ENCODE measurements at places on chromosomes 16 and 17.

- no peak for DNase-seq
These were observed 155.7 kb downstream of the CMIP start for GRCh38 chr16:81600275-81600674.

GRCh38 chr16:69839798-69840409 is 77.8 kb downstream of the WWP2 start:
- DNase-seq, result no peak

DNA sequence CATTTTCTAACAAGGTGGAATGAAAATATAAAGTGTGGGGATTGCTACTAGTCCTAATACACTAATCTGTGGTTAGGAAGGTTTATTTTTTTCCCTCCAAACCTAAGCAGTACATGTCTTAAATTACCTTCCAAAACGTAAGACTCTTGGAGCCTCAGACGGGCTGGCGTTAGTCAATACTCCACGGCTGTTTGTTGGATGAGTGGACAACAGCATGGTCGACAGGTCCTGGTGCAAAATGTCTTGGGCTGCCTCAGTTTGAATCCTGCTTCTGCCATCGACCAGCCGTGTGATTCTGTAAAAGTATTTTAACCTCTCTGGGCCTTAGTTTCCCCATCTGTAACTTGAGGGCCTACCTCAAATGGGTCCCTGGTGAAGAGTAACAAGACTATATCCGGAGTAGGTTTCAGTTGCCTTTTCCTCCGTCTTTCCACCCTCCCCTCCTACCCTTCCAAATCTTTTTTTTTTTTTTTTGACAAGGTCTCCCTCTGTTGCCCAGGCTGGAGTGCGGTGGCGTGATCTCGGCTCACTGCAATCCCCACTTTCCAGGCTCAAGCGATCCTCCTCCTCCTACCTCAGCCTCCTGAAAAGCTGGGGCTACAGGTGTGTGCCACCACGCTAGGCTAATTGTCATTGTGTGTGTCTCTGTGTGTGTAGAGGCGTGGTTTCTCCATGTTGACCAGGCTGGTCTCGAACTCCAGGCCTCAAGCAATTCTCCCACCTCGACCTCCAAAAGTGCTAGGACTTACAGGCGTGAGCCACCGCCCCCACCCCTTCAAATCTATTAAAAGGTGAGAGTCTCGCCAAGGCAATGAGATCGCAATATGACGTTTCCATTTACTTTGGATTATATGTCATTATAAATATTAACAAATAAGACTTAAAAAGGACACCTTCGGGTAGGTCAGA is 5.8 kb downstream of the SCGB1C2 start:
- no peak for DNase-seq

DNA sequence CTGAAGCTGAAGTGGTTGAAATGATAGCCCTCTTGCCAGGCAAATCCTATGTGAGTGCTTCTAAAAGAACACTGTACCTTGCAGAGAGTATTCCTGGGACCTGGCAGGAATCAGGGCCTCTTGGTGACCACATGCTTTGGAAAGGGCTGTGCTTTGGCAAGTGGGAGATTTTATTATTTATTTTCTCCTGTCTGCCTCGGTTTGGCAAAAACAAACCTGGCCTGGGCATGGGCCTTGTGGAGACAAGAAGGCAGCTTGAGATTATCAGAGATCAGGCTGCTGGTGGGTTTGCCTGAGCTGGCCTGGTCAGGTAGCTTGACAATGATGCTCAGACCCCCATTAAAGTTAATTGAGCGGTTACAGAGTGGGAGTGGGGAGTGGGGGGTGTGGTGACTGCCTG is 24.6 kb downstream of the ABCC1 start:
- DNase-seq, result no peak

DNA sequence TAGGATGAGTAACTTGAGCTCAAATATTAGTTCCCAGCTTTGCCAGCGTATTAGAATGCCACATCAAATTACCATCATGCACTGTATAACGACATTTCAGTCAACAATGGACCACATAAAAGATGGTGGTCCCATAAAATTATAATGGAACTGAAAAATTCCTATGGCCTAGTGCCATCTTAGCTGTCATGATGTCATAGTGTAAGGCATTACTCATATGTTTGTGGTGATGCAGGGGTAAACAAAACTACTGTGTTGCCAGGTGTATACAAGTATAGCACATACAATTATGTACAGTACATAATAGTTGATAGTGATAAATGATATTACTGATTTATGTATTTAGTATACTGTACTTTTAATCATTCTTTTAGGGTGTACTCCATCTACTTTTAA is 54.4 kb upstream of the NETO2 start:
- DNase-seq, result no peak

GRCh38 chr17:16649585-16649984 is 4.1 kb downstream of the ZNF624 start:
- no peak for DNase-seq

- DNase-seq, result no peak
These were observed 36.4 kb downstream of the SLC7A5 start for GRCh38 chr16:87832741-87833502.

- DNase-seq, result no peak
These were observed 5.1 kb upstream of the GNA13 start for GRCh38 chr17:65061646-65062045.

DNA sequence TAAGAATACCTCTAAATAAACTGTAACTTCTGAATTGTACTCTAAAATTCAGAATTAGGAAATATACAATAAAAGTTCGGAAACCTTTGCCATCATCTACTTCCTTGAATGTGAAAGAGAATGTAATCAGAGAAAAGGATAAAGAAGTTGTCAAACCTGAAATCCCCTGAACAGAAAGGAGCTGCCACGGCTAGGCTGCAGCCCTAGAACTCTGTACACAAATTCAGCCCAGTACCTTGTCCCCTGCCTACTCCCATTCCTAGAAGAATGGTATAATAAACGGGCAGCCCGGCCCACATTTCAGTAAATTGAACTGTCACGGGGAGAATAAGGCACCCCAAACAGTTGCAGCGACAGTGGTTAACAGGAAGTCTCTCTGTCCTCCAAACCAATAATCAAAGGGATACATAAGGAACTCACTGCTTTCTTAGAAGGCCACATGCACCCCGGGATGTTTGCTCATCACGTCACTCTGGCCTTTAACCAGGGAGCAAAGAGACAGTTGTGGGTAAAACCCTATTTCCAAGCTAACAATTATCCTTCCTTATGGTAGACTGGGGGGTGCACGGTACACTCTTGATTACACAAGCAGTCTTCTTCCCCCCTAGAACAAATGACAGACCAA is 24.3 kb upstream of the RFFL start:
- DNase-seq, result no peak

GRCh38 chr17:6753546-6753945 is 2.3 kb upstream of the XAF1 start:
- DNase-seq, result no peak

DNA sequence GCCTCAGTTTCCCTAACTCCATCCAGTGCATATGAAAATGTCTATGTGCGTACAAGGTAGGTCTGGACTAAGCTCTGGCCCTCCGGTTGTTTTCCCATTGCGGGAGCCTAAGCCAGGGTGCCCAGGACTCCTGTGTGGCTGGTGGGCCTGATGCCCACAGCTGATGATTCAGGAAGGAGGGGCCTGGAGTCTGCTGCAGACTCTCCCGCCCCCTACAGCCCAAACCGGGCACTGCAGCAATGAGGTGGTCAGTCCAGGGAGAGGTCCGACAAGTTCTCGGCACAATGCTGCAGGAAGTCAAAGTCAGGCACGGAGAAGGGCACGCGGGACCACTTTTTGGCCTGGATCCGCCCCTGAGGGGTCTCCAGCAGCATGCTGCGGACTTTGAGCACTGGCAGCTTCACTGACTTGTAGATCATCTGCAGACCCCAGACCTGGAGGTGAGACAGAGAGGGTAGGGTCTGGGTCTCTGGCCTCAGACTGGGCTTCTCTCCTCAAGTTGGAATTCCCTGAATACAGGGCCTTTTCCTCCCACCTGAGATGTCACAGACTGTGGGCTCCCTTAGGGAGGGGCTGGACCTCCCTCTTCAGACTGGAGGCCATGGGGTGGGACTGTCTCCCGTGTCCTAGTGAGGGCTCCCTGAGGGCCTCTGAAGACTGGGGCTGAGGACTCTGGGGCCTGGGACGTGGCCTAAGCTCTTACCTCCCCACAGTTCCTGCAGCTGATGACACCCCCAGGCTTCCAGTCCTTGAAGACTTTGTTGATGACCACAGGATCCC is 3.4 kb upstream of the ZNF385C start:
- no peak for DNase-seq

DNA sequence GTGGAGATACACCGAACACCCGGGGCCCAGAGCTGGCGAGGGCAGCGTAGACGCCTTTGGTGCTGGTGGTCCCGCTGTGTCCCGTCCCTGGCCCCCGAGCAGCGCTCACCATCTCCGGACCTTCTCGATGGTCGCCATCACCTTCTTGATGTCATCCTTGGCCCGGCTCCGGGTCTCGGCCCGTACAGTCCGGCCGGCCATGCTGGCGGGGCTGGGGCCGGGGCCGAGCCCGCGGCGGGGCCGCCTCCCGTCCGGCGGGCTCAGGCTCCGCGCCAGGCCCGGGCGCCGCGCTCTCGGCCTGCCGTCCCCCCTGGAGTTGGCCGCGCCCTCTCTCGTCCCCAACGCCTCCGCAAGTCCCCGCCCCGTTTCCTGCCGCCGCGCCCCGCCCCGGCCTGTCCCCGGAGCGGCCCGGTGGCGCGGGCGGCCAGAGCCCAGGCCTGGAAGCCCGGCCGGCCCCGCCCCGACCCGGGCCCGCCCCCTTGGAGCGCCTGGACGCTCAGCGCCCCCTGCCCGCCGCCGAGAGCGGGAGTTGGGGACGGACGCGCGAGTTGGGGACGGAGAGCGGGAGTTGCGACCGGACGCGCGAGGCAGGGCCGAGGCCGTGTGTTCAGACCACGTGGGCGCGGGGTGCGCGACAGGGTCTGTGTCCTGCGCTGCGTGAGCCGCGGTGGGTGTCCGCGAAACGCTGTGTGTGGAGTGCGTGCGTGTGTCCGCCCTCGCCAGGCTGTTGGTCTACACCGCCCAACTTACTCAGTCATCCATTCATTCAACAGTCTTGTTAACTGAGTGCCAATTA is at the start of gene BCL7C:
BCL7C (minus strand) TSS at position 334 of the 796 bp plus-strand sequence; CDS start at position 201, 133 bp downstream.
- DNase-seq, result peak; percentile 80

DNA sequence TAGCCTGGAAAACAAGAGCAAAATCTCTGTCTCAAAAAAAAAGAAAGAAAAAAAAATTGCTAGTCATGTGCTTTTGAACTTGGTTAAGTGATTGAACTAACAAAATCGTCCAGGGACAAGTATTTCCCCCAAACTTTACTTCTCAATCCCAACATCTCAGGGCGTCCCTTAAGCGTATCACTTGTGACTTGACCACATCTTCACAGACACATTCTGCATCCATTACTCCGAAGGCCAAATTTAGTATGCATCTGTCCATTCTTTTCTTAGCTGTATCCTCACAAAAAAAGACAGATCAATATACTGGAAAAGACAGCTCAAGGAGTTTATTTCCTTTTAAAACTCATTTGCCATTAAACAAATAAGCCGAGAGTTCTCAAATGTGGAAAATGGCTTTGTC is 5.9 kb upstream of the JPT1 start:
- no peak for DNase-seq

DNA sequence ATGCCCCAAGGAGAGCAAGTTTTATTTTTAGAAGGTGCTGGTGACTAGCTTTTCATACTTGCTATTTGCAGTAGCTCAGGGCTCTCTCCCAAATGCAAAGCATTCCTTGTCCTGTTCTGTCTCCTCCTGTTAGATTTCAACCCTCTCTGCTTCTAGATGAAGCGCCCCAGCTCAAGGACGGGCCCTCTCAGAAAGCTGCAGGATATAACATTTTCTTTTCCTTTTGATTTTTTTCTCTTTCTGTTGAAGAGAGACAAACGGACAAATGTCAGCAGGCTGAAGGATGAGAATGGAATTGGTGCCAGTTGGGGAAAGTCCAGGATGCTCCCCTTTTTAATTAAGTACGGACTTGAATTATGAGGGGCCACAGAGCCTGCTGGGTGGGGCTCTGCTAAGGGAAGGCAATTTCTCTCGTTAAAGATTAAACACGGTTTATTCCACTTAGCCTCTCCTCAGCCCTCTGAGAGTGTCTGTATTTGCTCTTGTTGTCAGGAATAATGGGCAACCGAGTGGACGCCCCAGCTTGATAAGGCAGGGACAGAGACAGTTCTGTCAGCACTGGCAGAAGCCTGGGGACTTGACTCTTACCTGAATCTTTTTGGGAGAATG is 6.2 kb upstream of the ETV4 start:
- DNase-seq, result no peak

- no peak for DNase-seq
These were observed 143.7 kb upstream of the GNAO1 start for GRCh38 chr16:56047307-56048234.

GRCh38 chr17:76271669-76272540 is 6.8 kb downstream of the UBALD2 start:
- no peak for DNase-seq

GRCh38 chr17:29578626-29579485 is 10.4 kb downstream of the TP53I13 start:
- no peak for DNase-seq

DNA sequence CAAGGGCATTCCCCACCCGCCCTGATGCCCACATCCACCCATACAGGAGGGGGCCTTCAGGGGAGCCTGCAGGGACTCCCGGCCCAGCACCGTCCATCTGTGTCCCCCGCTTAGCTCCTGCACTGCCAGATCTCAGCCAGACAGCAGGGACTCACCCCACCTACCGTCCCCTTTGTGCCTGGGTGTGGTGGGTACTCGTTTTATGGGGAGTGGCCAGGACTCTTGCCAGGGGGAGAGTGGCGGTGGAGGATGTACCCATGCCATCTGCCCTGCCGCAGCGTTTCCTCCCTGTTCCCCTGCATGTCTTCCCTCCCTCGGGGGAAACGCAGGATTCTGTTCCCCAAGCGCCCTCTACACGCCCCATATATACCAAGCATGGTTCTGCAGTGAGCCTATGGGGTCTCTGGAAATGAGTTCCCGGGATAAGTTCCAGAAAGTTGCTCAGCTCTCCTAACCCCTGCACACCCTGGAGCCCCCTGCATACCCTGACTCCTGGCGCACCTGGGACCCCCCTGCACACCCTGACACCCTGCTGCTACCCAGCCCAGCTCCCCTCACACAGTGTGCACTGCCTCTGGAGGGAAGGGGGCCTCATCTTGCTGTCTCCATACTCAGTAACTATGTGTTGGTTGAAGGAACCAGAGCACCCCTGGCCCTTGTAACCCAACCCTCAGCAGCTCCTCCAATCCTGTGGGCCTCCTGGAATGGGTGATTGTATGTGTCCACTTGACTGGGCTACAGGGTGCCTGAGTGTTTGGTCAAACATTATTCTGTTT is 4.2 kb upstream of the MAFG start:
- no peak for DNase-seq

DNA sequence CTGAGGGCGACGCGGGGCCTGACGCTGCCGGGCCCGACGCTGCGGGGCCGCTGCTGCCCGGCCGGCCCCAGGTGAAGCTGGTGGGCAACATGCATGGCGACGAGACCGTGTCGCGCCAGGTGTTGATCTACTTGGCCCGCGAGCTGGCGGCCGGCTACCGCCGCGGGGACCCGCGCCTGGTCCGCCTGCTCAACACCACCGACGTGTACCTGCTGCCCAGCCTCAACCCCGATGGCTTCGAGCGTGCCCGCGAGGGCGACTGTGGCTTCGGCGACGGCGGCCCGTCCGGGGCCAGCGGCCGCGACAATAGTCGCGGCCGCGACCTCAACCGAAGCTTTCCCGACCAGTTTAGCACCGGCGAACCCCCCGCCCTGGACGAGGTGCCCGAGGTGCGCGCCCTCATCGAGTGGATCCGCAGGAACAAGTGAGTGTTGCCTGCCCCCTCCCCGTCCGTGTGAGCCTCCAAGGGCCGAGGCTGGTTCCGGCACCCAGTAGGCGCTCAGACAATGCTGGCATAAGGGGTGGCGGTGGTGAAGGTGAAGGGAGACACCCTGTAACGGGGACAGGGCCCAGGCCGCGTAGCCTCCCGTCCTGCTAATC is 676 bp downstream of the CPD start:
- DNase-seq, result no peak

All from left renal cortex interstitium (tissue), 4 donors.